LoVo (cell line): ENCODE measurements at places on chromosomes 5 and 9.

DNA sequence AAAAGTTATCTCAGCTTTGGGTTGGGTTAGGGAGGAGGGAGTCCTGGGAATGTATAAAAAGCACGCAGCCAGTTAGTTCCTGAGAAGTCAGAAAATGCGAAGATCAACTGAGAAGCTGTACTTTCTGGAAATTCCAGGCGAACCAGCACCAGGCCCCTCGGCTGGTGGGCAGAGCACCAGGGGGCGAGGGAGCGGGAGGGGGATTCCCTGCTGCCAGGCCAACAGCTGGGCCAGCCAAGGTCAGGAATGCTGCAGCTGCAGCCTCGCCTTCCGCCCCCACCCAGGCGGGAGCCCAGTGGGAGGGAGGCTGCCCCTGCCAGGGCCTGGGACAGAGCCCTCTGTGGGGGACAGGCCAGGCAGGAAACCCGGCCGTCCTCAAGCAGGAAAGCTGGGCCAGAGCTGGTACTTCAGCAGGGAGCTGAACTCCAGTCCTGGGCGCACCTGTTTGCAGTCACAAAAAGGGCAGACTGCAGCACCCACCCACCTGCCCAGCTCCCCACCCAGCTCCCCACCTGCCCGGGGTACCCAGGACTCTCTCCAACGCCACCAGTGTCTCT lies 35.5 kb downstream of the VAV2 start:
- no peak for DNase-seq

DNA sequence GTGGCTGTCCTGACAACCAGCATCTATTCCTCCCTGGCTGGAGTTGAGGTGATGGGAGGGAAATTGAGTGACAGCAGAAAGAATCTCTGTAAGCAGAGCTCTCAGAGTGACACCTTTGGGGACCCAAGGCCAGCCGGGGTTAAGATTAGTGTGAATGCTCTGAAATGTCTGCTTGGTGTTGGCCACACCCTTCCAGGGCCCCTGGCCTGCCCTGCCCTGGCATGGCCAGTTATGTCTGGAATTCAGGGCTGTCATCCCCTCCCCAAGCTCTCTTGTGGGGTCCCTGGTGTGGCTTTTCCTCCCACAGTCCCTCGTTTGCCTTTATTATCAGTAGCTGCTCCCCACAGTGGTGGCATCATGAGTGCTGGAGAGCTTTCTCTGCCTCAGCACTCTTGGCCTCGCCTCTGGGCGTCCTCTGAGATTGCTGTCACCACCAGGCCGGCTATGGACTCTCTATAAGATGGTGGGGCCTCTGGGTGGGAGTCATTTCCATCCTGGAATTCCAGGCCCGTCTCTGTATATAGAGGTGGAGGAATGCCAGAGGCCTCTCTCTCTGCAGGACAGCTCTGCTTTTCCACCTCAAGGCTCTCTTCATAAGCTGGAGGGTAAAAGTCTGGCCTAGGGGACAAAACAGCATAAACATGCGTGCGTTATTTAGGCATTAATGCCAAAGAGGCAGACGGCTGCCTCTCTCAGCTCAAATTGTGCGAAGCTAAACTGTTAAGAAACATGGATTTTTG lies 3.6 kb downstream of the TMEM252 start:
- no peak for DNase-seq

DNA sequence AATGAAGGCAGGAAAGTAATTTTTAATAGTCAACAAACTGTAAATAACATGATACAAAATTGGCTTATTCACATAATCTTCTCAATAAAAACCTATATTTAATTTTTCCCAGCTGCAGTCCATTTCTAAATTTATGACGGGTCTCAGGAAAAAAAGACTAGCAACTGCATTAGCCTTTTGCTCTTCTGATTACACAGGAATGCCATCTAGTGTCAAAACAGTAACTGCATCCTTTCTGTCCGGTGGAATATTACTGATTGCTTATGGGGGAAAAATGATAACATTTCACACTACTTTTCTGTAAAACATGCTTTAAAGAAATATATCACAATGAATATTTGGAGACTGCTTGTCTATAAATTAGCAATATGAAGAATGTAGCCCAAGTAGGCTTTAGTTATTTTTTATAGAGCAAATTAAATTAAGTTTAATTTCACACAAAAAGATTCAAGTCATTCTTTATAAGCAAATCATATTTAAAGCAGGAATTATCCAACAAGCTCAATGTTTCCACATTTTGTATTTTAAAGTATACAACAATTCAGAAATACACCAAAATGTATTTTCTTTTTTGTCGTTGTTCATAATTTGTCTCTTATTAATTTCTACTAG lies 534.7 kb downstream of the CDH10 start:
- DNase-seq: peak; percentile 24

GRCh38 chr5:143775258-143775657 lies 36.7 kb upstream of the HMHB1 start:
- DNase-seq: no peak

GRCh38 chr5:39225405-39226099 lies 6.2 kb upstream of the FYB1 start:
- no peak for DNase-seq

- no peak for DNase-seq
Measured at GRCh38 chr9:132414731-132415130, 4.7 kb downstream of the CFAP77 start.
